H9 (cell line): ENCODE measurements at places on chromosomes 16 and 17. TPM values are rescaled to one million over a fixed set of nuclear protein-coding genes. Genes with fewer than 3 reads are reported as not detected.

Gene CES5A
- total RNA-seq = not detected in 2 replicates

Gene KRTAP3-1
- not detected in 2 replicates for total RNA-seq

Gene TPSG1
- not detected in 2 replicates for total RNA-seq

Gene CFAP52
- total RNA-seq = not detected in 2 replicates

Gene CHD9NB
- 2.6 and 3.3 TPM in 2 replicates for total RNA-seq

Gene TNFRSF17
- total RNA-seq = not detected in 2 replicates

Gene RCVRN
- total RNA-seq = not detected in 2 replicates

Gene NAGS
- 3.7 and 4.1 TPM in 2 replicates for total RNA-seq

Gene PLA2G10
- 1.0 and 2.2 TPM in 2 replicates for total RNA-seq

Gene CNGB1
- total RNA-seq = not detected in 2 replicates

Gene KRT33A
- not detected in 2 replicates for total RNA-seq

Gene CIBAR2
- total RNA-seq = not detected in 2 replicates

Gene CLEC3A
- not detected in 2 replicates for total RNA-seq

Gene IGFALS
- not detected in 2 replicates for total RNA-seq

Gene PVALEF
- not detected in 2 replicates for total RNA-seq

Gene PRRT2
- total RNA-seq = 10.7 and 14.6 TPM in 2 replicates

Gene TNFRSF13B
- total RNA-seq = 0.11 and 0.28 TPM in 2 replicates
